Glutamatergic neuron (in vitro differentiated cells): ENCODE measurements at places on chromosomes 13 and 19. TPM values are rescaled to one million over a fixed set of nuclear protein-coding genes. Genes with fewer than 3 reads are reported as not detected.
A peak's percentile ranks its signal among the peaks of the same experiment; 100 is the strongest.

The CLEC11A gene
- 4.0 TPM for total RNA-seq

- peaks cover 15% of the 10 kb centered on the region for H3K4me1 ChIP-seq
- H3K27me3 ChIP-seq: peaks cover 3% of the 10 kb centered on the region
- peak overlapping the region; percentile 94 for H3K4me3 ChIP-seq
- no peaks in the 10 kb centered on the region for H3K36me3 ChIP-seq
These were observed 931 bp downstream of the USP12 start for GRCh38 chr13:27170516-27171243.

- H3K27ac ChIP-seq: no peak overlapping the region
- DNase-seq: no peak
- H3K4me3 ChIP-seq: no peak overlapping the region
- H3K36me3 ChIP-seq: no peaks in the 10 kb centered on the region
- H3K27me3 ChIP-seq: no peaks in the 10 kb centered on the region
- H3K4me1 ChIP-seq: peaks cover 2% of the 10 kb centered on the region
These were observed 37.4 kb upstream of the RCBTB2 start for GRCh38 chr13:48570216-48570828.

GRCh38 chr19:56174550-56174949 is 1.3 kb upstream of the GALP start:
- H3K4me3 ChIP-seq: no peak overlapping the region
- no peaks in the 10 kb centered on the region for H3K36me3 ChIP-seq
- DNase-seq: no peak
- no peak overlapping the region for H3K27ac ChIP-seq

DNA sequence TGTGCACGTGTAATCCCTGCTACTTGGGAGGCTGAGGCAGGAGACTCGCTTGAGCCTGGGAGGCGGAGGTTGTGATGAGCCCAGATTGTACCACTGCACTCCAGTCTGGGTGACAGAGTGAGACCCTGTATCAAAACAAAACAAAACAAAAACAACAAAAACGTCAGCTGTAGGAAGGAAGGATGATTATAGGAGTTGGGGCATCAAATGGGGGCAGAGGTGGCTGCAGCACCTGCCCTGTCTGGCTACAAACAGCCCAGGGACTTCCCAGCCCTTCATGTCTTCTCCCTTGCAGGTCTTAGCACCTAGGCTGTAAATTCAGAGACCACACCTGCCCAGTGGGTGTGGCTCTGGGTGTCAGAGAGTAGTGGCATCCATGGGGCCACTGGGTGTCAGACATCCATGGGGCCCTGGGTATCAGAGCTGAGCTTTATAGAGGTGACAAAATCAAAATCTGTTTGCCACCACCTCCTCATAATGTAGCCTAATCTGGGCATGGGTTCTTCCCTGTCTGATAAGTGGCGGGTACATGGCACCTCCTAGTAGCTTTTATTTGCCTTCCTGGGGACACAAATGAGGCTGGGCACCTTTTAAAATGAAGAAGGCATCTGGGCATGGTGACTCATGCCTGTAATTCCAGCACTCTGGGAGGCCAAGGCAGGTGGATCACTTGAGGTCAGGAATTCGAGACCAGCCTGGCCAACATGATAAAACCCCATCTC is 4.7 kb upstream of the B3GNT3 start:
- H3K4me3 ChIP-seq: no peak overlapping the region
- H3K27me3 ChIP-seq: peaks cover 14% of the 10 kb centered on the region
- peaks cover 7% of the 10 kb centered on the region for H3K36me3 ChIP-seq
- DNase-seq: no peak
- peaks cover 4% of the 10 kb centered on the region for H3K4me1 ChIP-seq
- H3K27ac ChIP-seq: no peak overlapping the region

GRCh38 chr13:113943821-113944565 is 29.9 kb downstream of the C13orf46 start:
- no peak overlapping the region for H3K27ac ChIP-seq
- peaks cover 7% of the 10 kb centered on the region for H3K27me3 ChIP-seq
- no peaks in the 10 kb centered on the region for H3K4me1 ChIP-seq
- H3K36me3 ChIP-seq: no peaks in the 10 kb centered on the region
- no peak for DNase-seq

GRCh38 chr13:112111239-112111857 is 44.4 kb downstream of the SOX1 start:
- H3K27me3 ChIP-seq: peaks cover 8% of the 10 kb centered on the region
- H3K27ac ChIP-seq: no peak overlapping the region
- peaks cover 10% of the 10 kb centered on the region for H3K4me1 ChIP-seq

DNA sequence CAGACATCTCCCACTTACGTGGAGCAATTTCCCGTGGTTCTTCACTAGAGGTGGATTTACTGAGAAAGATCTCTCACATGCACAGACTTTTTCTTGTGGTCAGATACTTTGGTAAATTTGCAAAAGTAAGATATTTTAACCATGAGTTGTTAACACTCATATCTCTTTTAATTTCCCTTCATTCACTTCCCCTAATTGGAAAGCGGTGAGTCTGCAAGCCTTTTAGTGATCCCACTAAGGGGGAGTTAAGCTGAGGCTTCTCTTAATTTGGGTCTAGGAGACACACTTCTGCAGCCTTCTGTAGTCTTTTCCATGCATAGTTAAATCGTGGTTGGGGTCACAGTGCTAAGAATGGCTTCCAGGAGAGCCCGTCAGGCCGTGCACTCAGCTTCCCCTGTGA is 30.7 kb upstream of the SERPINE3 start:
- no peak for DNase-seq
- H3K36me3 ChIP-seq: peaks cover 4% of the 10 kb centered on the region
- no peak overlapping the region for H3K4me3 ChIP-seq
- H3K27me3 ChIP-seq: no peaks in the 10 kb centered on the region
